ENCODE measurements at places on chromosomes 2 and 18.

- no peak for DNase-seq
Observed at GRCh38 chr2:168037778-168038177, 209.6 kb downstream of the STK39 start.

- no peak for DNase-seq
Observed at GRCh38 chr2:178211943-178212342, 17.6 kb downstream of the OSBPL6 start.

- no peak for DNase-seq
Observed at GRCh38 chr2:176573612-176574483, 304.6 kb downstream of the MTX2 start.

- DNase-seq = no peak
Observed at GRCh38 chr2:201420442-201421113, 30.7 kb downstream of the TRAK2 start.

- no peak for DNase-seq
Observed at GRCh38 chr2:13916066-13916465, 716.5 kb upstream of the LRATD1 start.

DNA sequence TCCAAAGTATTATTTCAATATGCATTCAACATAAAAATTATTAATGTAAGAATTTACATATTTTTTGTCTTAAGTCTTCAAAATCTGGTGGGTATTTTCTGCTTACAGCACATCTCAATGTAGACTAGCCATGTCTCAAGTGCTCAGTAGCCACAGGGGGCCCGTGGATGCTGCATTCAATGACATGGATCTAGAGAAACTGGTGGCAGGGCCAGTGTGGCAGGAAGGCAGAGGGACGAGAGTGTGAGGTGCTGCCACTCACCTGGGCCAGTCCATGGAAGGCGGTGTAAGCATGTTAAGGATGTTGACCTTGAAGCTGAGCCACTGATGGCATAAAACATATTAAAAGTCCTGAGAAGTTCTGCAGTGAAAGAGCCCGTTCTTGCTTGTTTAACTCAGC, 6.2 kb upstream of the LIPG start:
- DNase-seq = no peak

DNA sequence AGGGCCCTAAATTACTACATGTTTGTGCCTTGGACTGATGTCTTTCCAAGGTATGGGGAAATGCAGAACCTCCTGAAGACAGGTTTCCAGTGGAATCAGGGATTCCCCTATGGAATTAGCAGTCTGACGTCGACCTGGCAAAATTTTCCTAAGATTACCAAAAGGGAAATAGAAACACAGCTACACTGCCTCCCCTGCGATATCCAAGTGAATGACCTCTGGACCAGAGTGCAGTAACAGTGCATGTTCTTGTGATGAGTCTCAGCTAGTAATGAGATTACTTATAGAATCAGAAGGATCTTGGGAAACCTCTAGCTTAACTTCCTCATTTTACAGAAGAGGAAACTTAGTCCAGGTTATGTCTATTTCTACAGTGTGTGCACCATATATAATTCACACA, 21.3 kb upstream of the CHST9 start:
- DNase-seq = no peak

All from amygdala (tissue), 56 donors.